ENCODE measurements at places on chromosomes 16 and 17.

DNA sequence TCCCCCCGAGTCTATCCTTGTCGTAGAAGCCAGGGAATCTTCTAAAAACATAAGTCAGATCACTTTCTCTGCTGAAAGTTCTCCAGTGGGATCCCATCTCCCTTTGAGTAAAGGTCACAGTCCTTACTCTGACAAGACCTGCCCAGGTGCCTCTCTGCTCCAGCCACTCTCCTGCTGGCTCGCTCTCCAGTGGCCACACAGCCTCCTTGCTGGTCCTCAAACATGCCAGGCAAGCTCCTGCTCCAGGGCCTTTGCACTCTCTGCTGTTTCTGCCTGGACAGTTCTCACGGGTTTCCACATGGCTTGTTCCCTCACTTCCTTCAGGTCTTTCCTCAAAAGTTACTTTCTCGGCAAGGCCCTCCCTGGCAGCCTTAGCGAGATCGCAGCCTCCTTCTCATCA, 3.4 kb downstream of the B9D1 start:
- no peak for DNase-seq

- no peak for DNase-seq
Observed at GRCh38 chr17:81273698-81274470, 21.2 kb downstream of the SLC38A10 start.

- no peak for DNase-seq
Observed at GRCh38 chr16:46762583-46762982, 14.4 kb upstream of the MYLK3 start.

GRCh38 chr17:76584427-76585032, 1.1 kb downstream of the ST6GALNAC2 start:
- DNase-seq: no peak

GRCh38 chr17:82920150-82920549, 80.3 kb upstream of the ZNF750 start:
- no peak for DNase-seq

DNA sequence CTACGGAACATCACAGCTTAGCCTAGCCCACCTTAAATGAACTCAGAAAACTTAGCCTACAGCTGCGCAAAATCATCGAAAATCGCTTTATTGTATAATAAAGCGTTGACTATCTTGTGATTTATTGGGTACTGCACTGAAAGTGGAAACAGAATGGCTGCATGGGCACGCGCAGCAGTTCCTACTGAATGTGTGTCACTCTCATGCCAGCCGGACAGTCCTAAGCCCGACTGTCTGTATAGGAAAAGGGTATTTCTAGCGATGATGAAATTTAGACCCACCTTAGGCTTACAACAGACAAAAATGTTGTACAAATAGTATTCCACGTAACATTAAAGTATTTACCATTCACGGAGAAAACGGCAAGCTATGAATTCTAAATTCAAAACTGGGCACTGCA, 9.3 kb downstream of the FBXO31 start:
- no peak for DNase-seq

- DNase-seq: peak; percentile 87
Observed at GRCh38 chr17:50681263-50682200, 26.2 kb downstream of the ANKRD40 start.

DNA sequence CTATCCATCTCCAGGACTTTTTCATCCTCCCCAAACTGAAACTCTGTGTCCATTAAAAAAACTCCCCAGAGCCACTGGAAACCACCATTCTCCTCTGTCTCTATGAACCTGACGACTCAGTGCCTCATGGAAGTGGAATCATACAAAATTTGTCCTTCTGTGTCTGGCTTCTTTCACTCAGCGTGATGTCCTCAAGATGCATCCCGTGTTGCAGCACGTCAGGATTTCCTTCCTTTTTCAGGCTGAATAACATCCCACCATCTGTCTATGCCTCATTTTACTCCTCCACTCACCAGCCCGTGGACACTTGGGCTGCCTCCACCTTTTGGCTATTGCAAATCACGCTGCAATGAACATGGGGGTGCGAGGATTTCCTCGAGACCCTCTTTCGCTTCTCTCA, 12.6 kb upstream of the ALDH3A1 start:
- no peak for DNase-seq

- DNase-seq: peak; percentile 95
Observed at GRCh38 chr16:48317614-48318315, 67.4 kb downstream of the SIAH1 start.

- no peak for DNase-seq
Observed at GRCh38 chr17:42704490-42704836, 22.1 kb downstream of the CNTNAP1 start.

DNA sequence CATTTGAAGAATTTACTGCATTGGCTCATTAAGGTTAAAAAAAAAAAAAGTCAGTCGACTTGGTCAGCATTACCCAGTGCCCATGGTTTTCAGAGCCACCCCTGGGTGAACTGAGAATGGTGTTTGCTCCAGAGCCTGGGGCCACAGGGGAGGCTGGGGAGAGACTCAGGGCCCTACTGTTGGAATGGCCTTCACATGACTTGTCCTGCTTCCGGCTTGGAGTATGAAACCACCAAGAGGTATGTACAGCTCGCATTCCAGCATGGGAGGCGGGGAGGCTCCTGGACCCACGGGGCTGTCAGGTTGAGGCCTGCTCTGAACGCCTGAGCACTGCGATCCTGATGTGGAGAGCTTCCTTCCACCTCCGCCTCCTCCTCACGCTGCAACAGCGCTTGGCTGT, 36.8 kb downstream of the MSI2 start:
- DNase-seq: no peak

DNA sequence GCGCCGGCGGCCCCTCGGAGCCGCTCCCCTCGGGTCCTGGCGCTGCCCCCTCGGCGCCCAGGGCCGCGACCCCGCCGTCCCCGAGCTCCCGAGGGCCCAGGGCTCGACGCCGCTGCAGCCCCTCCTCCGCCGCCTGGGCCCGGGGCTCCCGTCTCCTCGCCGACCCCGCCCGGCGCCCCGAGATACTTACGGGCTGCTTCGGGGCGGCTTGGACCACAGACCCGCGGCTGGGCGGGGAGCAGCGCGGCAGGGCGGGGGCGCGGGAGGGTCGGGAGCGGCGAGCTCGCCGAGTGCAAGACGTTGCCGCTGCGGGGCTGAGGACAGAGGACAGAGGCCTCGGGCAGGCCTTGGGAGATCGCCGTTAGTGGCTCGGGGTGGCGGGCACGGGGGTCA, 290 bp downstream of the TOB1 start:
- DNase-seq: no peak

DNA sequence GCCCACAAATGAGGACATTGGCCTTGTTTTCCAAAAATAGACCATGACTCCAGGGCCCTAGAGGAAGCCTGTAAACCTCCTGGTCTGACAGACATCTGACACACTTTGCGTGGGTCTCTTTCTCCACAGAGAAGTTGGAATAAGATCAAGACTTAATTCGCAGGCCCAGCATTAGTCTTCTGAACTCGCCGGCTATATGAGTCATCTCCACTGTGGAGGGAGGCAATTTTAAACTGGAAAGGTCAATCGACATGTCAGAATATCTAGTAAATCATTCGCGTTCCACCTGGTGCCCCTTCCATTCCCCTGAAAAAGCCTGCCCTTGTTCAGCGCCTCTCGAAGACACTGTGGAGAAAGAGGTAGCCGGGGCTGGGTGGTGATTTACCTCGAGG, 140.1 kb downstream of the CLEC16A start:
- peak; percentile 64 for DNase-seq

DNA sequence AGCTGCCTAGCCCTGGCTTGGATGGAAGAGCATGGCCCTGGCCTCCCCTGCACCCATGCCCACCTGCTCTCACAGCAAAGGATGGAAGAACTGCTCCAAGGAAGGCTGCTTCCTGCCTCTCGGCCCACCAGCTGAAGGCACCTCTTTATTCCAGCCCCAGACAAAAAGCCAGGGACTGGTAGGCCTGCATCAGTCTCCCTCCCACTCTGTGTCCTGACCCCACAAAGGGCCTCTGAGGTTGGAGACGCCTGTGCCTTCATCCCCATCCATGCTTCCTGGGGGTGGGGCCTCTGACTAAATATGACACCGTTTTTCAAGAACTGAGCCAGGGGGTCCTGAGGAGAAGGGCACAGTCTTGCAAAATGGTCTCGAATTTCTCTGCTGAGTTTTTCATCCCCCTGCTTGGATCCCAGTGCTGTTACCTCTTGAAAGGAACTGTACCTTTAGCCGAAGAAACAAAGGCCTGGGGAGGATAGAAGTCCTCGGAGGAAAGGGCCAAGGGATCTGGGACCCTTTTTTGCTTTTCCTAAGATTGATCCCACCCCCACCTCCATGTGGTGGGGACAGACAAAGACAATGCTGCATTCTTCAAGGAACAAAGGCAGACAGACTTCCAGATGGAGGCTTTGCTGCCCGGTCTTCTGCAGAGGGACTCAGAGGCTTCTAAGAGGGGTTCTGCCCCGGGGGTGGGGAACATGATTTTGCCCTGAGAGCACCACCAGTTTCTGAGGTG, 5.2 kb downstream of the C17orf50 start:
- no peak for DNase-seq

DNA sequence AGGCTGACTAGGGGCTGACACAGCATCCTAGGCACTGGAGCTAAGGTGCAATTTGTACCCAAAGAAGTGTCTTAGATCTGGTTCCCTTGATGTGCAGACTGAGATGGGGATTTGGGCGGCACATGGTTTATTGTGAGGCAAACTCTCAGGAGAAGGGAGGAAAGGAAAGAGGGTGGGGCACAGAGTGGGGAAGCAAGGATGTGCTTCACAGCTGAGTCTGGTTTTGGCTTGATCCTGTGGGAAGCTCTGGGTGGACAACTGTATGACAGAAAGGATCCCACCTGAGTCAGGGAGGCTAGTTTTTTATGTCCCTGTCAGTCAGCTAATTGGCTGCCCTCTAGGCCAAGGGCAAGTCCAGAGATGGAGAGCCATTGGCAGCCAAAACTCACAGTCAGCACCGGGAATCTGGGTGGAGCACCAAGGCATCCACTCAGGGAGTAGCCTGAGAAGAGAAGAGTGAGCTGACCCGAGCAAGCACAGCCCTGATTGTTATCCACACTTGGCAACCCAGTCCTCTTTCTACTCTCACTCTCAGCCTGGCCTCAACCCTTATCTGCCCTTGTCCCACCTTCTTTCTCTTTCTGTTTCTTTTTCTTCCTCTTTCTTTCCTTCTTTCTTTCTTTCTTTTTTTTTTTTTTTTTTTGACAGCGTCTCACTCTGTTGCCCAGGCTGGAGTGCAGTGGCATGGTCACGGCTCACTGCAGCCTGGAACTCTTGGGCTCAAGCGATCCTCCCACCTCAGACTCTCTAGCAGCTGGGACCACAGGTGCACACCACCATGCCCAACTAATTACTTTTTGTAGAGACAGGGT, 12.0 kb downstream of the ARL4D start:
- DNase-seq: no peak

DNA sequence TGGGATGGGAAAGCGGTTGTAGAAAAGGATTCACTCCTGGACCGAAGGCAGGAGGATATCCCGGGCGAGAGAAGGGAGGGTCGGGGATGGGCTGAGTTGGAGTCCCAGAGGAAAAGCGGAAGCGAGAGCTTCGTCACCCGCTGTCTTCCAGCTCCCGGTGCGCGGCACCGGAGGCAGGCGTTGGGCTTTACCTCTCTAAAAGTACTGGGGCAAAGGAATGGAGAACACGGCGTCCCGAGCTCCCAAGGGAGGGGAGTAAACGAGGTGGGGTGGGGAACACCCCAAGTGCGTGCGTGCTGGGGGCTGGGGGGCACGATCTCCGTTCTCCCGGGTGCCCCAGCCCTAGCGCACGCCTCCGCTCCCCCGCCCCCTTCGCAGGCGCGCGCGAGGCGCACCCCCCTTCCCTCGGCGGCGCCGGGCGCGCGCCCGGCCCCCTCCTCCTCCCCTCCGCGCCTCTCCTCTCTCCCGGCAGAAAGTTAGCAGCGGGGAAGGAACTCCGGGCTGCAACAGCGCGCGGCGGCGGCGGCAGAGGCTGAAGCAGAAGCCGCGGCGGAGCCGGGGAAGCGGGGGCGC, at the start of gene HS3ST4:
TSS of gene HS3ST4 (plus strand) at position 441 of the 573 bp plus-strand sequence.
- DNase-seq: no peak

DNA sequence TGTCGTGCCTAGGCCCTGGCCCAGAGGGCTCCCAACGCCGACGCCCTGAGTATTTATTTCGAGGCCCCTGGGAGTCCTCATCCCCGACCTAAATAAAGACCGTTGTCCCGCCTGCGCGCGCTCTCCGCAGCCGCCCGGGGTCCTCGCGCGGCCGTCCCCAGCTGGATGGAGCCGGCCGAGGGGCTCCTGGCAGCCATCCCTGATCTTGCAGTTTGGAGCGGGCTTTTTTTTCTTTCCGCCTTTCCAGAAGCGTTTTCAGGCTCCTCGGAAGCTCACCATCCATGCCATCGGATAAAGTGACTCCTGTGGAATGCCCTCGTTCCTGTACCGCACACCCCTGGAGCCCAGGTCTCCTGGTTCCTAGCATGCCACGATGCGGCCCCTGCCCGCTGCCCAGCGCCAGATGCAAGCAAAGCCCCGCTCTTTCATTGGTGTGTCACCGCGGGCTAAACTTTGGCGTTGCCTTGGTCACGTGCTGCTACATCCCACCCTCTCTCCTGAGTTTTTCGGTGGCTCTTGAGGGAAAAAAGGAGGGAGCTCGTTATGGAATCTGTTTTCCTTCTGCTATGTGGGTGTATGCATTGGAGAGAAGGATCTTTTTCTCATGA, 716 bp downstream of the TMEM94 start:
- DNase-seq: peak; percentile 61

DNA sequence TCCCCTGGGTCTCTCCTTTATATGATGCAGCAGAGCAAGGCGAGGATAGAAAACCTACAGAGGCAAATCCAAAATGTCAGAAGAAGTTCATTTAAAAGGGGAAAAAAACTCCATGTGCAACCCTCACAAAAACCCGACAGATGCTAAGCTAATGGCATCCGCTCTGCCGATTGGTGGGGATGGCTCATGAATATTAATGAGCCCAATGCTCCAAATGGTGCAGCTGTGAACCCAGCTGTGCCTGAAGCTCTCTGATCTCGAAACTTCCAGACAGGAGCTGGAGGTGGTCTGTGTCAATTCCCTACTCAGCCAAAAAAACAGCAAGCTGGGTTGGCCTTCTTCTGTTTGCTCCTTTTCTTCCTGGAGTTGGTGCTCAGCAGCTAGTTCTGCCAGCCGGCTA, 15.5 kb downstream of the SNX11 start:
- DNase-seq: no peak

- no peak for DNase-seq
Observed at GRCh38 chr16:86971251-86971650, 345.9 kb downstream of the C16orf95 start.

DNA sequence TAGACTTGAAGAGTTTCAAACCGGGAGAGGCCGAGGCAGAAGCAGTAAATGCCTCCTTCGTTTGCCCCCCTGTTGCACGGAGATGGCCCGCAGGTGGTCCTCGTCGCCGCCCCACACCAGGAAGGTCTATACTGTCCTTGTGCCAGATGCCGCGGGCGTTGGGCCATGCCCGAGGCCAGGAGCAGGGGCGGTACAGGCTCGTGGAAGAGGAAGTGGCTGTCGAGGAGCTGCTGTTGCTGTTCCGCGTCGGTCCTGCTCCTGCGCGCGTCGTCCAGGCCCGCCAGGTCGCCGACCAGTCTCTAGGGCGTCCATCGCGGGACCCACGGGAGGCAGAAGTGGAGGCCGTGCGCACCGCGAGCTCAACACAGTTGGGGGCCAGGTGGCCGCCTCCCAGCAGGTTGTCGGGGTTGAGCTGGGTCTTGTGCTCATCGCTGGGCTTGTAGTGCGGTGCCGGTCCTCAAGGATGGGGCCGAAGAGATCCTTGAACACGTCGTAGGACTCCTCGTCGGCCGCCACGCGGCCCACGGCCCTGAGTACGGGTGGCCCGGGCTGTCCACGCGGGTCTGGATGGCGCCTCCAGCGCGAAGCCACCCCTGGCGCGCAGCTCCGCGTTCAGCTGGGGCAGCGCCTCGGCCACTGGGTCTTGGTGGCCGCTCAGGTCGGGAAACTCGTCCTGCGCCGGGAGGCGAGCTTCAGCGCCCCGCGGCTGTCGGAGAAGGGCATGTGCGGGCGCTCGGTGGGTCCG, 13.1 kb upstream of the C16orf87 start:
- no peak for DNase-seq

GRCh38 chr17:79789943-79790804, 6.7 kb downstream of the CBX8 start:
- no peak for DNase-seq

Measured in fibroblast of skin of scalp (primary cell).